ENCODE measurements at places on chromosomes 3 and 15.

DNA sequence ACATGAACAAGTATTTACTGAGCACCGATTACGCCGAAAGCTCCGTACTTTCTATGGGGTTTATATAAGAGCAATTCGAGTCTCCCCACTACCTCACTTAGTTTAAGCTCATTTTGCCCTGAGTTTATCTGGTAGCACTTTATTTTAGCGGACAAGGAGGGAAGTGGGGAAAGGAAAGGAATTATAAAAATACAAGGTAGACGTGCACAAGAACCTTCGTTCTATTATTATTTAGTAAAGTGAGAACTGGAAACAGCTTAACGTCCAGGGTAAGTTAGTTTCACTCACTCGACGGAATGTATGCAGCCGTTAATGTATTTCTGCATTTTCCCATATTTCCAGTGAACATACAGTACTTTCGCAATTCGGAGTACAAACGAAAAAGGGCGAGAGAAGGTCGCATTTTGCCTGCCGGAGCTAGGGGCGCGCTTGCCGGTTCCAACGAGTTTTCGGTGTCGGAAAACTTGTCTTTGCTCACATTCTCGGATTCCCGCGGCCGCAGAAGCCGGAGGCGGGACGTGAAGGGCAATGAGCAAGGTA is 1.2 kb upstream of the STT3B start:
- DNase-seq = no peak

DNA sequence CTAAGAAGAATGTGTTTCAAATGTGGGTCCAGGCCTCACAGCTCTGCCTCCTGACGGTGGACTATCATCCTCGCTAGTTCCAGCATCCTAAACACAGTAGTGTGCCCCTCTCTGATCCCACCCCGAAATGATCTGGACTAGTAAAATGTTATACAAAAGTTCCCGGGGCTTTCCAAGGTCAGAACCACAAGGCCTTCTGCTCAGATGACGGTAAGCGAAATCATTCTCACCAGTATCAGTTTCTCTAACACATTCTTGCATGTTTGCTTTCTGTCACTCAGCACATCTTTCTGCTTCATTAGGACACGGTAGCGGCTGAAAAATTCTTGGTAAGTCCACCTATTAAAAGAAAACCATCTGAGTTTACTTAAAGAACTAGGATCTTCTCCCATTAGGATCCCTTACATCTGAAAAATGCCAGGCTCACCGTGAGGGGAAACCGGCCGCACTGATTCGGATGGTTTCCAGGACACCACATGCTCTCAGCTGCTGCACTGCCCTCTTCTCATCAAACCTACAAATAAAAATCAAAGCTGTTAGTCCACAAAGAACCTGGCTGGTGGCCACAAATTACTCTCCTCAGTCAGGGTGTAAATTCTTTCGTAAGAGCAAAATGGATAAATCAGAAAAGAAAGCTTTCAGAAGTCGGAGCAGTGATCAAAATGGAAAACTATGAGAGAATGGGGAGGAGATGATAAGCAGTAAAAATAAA is 83.9 kb upstream of the MYO5C start:
- no peak for DNase-seq

GRCh38 chr3:117962750-117963149 is 1071.9 kb downstream of the IGSF11 start:
- no peak for DNase-seq

DNA sequence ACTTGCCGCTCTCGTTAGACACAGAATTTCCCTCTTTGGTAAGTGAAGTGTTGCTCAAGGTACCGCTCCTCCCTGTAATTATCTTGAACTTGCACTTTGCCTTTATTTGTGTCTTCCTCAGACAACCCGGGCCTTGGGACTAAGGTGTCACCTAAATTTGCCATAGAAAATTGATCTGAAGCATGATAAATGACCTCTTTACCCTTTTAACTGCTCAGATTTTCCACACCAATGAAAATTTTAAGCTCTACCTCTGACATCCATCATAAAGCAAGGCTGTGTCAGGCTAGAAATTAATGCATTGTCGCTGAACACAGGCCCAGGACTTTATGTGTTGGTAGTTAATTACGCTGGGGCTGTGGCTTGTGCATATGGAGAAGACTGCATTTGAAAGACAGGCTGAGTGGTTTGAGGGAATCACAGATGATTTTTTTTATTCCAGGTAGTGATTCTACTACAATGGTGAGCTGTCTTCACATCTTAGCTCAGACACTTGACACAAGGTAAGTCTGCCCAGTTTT is 199.6 kb upstream of the CHRM5 start:
- no peak for DNase-seq

DNA sequence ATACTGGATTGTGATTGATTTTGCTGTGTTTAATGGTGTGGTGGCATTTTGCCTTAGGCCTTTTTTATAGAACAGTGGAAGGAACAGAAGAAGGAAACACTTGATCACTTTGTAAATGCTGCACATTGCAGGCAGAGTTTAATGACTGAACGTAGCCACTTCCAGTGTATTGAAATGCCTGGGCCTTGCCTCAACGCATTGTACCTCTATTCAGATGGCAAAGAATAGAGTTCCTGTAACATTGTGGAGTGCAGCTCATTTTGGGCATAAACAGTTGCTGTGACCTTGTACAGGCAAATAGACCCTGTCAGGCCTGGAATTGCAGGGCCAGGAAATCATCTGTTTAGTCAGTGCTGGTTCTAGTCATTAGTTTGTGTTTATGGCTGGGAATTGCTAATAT is 225.0 kb downstream of the EPHA3 start:
- DNase-seq = no peak

DNA sequence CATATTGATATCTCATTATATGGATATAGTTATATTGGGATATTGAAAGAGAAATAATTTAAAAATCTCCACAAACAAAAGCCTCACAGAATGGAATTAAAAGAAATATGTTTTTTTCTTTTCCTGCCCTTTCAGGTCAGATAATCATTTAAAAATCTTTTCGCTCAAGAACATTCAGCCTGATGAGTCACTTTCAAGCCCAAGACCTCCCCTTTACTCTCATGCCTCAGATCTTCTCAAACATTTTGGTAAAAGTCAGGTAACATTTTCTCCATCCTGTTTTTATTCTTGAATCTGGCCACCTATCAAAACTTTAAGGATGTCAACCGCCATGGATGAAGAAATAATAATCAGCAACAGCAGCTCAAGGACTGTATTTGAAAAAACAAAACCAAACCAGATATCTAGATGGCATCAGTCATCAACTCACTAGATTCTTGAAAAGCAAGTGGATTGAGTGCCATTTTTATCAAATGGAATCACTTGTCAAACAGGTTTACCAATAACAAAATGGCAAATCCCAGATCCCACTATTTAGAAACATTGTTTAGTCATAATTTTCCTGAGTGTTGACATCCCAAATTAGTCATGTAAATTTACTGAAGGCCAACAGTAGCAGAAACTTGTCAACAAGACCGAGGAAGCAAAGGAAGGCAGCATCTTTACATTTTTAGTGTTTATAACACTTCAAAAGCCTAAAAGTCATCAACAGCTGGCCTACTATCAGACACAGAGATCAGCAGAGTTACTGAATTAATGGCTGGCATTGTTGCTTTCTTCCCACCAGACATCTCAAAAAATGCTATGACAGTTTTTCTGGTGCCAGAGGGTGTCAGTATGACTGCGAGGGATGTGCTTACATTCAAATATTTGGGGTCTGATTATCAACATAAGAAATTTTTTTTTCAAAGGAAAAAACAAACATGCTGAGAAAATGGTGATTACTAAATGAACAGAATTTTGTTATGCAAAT is 444.7 kb downstream of the MAGI1 start:
- no peak for DNase-seq

- DNase-seq = peak; percentile 26
Measured at GRCh38 chr15:58957101-58957973, 23.9 kb upstream of the SLTM start.

GRCh38 chr15:23073890-23074646 is 34.7 kb upstream of the TUBGCP5 start:
- DNase-seq = no peak

- no peak for DNase-seq
Measured at GRCh38 chr15:65621638-65622037, at the start of gene SLC24A1. SLC24A1 (plus strand) TSS chr15:65621938; CDS start chr15:65624081, 2,143 bp downstream.

GRCh38 chr3:46703013-46703520 is 1.9 kb downstream of the TMIE start:
- no peak for DNase-seq

DNA sequence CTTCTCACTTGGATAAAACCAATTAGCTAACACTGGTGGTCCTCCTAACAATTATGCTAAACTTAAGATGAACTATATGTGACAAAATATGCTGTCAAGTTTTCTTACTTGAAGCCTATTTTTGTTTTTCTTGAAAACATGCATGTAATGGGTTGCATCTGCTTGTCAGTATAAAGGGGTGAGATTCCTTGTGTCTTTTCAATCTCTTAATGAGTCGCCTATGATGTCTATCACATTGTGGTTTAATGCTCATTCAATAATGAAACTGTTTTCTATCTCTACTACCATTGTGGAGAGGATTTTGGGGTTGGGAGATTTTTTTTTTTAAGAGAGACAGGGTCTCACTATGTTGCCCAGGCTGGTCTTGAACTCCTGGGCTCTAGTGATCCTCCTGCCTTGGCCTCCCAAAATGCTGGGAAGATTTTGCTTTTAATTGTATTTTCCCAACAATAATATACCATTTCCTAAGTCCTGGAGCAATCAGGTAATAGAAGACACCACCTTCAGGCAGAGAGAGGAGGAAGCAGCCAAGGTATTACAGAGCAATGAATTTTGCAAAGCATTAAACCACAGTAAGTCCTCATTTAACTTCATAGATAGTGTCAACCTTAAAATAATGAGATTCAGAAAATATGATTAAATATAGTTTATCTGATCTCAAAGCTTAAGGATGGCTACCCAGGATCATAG is 17.4 kb upstream of the TRMT10C start:
- no peak for DNase-seq

- DNase-seq = no peak
Measured at GRCh38 chr15:64686130-64686735, 89.2 kb downstream of the RBPMS2 start.

DNA sequence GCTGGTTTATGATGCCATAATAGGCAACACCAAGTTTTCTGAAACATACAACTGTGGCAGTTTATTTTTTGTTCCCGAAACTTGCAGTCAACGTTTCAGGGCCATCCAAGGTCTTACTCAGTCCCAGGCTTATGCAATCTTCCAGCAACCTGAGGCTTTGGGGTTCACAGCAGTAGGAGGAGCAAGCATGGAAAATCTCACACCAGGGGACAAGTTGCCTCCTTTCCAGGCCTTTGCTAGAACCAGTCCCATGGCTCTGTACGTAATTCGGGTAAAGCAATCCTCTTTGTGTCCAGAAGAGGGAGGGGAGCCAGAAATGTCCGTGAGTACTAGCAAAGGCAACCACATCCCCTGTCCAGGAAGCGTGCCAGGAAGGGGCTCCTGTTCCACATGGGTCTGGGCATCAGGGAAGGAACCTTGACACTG is 4.7 kb upstream of the FAM240A start:
- no peak for DNase-seq

DNA sequence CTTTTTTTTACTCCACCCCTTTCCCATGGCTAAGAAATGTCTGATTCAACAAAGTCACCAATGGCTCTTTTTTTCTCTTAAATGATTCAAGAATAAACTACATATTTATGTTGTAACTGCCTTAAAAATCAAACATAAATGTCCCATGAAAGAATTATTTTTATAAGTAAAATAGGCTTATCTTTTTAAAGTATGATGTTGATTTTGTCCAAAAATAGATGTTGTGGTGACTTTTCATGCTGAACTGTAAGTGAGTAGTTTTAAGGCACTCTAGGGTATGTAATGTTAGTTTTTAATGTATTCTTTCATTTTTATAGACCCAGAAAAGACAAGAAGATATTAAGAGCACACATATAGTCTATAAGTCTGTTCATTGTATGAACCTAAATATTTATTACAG is 594.9 kb downstream of the NLGN1 start:
- DNase-seq = no peak

DNA sequence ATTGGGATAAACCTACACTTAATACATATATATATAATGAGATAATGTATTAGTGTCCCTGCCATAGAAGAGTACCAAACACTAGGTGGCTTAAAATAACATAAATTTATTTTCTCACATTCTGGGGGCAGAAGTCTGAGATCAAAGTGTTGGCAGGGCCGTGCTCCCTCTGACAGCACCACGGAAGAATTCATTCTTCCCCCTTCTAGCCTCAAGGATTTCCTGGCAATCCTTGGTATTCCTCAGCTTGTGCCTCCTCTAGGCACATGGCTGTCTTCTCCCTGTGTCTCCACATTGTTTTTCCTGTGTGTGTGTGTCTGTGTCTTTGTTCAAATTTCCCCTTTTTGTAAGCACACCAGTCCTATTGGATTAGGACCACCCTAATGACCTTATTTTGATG is 115.2 kb upstream of the AGBL1 start:
- DNase-seq = no peak

- no peak for DNase-seq
Measured at GRCh38 chr3:9153904-9154619, 95.4 kb downstream of the SRGAP3 start.

DNA sequence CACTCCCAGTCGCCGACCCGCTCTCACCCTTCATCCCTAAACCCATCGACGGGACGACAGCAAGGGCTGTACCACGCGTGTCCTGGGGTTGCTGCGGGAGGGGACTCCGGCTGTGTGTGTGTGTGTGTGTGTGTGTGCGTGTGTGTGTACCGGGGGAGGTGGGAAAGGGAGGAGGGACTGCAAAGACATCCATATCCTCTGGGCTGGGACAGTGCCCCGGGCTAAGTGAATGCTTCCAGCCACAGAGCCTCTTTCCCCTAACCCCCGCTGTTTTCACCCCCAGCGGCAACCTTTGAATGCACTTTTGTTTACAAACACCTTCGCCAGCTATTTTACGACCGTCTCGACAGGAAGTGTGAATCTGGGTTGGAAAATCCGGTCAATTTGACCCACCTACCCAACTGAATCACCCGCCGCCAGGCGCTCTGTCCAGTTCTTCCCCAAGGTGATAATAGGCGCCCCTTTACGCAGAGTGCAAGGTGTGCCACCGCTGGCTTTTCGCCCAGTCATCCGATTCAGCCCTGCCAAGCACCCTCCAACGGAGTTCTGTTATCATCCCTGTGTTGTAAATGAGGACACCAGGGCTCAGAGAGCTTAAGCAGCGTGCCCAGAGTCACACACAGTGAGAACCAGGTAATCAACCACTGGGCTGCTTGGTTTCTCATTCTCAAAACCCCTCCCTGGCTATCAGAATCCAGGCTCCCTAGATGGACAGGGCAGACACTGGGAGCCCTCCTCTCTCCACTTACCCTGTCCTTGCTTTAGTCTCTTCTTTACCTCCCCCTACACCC is 739 bp upstream of the AMOTL2 start:
- no peak for DNase-seq

DNA sequence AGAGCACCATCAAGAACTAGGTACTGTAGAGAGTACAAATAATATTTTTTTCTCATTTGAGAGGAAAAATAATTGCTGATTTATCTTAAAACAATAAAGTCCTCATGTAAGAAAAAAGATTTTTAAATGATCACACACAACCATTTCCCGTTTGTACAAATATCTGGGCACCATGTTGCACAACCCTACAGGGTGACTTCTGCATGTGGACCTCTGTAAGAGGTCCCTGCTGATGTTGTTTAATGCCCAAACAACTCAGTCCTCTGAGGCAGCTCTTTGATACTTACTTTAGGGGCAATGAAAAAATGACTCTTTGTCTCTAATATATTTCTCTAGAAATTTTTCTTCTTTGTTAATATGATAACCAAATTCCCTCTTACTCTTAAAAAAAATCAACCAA is 168.1 kb upstream of the SATB1 start:
- DNase-seq = no peak

All from activated CD8-positive, alpha-beta memory T cell treated with anti-CD3 and anti-CD28 coated beads for 48 hours (primary cell).